CD4-positive, alpha-beta T cell treated with Interleukin-6 for 4 hours (primary cell): ENCODE measurements at places on chromosomes 2 and 18.

DNA sequence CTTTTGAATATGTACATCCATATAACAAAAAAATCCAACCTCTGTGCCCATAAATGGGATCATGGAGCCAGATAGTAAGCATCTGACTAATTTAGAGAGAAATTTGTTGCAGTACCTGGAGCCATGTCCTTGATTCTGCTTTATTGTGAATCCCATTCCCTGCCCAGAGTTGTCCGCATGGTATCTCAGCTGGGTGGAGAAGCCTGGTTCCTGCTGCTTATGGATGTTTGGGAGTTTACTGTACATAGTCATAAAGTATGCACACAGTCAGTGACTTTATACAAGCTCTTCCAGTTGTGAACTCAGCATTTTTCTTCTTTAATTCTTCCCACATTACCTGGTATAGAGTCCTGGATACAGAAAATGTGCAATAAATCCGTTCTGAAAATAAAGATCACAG is 346.0 kb downstream of the FIGN start:
- DNase-seq: no peak

GRCh38 chr2:219765231-219765911 is 137.9 kb downstream of the SLC4A3 start:
- DNase-seq: no peak

- no peak for DNase-seq
These were observed 22.1 kb downstream of the CENPA start for GRCh38 chr2:26807788-26808460.

DNA sequence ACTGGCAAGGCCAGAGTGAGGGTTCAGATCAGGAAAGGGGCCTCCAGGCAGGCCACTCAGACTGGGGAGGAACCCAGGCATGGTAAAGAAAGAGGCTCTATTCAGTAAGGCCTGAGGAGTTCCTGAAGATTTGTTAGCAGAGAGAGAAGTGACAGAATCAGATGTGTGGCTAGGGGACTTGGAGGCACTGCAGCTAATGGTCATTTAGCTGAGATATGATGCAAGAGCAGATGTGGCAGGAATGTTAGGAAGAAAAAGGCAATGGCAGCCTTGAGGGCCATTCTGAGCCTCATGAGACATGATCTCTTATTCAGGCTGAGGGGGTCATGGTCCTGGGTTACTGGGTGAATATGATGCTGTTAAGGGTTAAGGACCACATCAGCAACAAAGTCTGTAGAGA is 73.4 kb downstream of the CCDC93 start:
- no peak for DNase-seq

DNA sequence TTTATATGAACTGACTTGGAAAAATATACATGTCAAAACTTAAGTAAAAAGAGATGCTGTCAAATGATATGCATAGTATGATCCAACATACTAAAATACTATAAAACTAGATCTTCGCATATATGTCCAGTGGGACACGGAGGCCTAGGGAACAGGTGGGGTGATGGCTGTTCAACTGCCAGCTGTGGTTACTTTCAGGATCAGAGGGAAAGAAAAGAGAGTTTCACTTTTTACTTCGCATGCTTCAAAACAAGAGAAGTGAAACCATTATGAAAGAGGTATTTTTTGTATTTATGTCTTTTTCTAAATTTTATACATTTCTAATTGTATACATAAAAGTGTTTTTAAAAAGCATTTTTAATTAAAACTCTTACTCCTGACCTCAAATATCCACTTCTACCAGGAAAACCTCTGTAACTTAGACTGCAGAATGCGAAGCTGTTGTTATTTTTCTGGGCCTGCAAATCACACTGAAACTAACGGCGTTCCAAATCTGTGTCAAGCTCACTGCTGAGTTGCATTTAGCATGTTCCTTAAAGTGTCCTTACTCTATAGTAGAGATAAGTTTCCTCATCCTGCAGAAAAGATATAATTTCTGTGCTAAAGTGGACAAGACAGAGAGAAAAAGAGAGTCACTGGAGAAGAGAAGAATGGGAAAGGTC is 97.8 kb upstream of the SLC35G4 start:
- DNase-seq: no peak

DNA sequence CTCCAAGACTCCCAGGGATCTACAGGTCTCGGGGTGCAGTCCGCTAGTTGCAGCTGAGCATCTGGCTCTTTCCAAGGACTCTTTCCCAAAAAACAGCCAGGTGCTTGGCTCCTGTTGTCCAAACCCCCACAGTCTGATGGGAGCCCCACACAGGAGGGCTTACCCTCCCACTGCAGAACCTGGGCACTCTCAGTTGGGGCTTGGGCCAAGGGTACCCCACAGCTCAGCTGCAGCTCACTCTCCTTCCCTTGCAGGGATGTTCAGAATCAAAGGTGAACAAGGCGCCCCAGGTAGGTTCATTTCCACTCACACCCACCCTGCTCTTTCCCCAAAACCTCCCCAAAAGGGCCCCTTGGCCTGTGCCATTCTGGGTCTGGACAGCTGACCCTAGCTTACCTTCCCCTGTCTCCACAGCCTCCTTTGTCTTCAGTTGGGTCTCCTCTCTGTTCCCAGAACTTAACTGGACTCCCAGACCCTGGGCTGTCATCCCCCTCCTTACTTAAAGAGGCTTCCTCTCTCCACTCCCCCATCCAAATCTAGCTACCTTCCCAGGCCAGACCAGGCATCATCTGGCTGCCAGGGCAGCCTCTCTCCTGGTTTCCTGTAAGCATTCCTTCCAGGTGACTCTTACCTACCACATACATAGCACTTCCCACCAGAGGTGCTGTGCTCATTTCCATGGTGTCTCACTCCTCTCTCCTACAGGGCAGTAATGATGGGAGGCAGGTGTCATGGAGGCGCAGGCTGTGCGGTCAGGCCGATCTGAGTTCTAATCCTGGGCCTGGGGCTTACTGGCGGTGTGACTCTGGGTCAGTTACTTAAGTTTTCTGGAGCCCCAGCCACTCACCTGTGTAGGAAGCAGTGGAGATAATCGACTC is 29.5 kb downstream of the MARCO start:
- DNase-seq: no peak

- DNase-seq: no peak
These were observed 194.8 kb upstream of the ACVR2A start for GRCh38 chr2:147649998-147650397.

- no peak for DNase-seq
These were observed 144.8 kb upstream of the TACR1 start for GRCh38 chr2:75344146-75344545.

DNA sequence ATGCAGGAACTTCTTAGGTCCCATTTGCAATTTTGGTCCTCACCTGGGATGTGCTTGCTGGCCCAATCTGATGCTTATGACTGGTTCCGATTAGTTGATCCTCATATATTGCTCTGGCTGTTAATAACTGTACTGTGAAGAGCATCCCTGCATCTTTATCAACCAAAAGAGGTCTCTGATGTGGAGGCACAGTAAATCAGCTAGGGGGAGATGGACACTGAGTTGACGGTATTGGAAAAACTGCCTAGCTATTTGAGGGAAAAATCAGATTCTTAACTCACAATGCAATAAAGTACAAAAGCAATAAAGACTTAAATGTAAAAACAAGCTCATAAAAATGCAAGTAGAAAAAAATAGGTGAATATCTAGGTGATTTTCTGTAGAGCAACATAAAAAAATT is 188.0 kb upstream of the TCF4 start:
- no peak for DNase-seq

DNA sequence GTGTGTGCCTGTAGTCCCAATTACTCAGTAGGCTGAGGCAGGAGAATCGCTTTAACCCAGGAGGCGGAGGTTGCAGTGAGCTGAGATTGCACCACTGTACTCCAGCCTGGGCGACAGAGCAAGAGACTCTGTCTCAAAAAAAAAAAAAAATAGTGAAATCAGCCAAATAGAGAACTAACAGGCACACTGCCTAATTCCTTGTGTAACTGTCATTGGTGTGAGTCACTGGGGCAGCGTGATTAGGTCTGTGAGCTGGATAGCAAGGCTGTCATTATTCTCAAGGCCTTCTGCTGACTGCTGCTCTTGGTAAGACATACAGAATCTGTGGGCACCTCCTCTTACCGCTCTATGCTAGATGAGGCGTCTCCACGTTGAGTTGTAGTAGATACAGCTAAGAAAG is 270.3 kb downstream of the NEDD4L start:
- no peak for DNase-seq

GRCh38 chr2:104976603-104977120 is 61.2 kb upstream of the MRPS9 start:
- DNase-seq: peak; percentile 10

DNA sequence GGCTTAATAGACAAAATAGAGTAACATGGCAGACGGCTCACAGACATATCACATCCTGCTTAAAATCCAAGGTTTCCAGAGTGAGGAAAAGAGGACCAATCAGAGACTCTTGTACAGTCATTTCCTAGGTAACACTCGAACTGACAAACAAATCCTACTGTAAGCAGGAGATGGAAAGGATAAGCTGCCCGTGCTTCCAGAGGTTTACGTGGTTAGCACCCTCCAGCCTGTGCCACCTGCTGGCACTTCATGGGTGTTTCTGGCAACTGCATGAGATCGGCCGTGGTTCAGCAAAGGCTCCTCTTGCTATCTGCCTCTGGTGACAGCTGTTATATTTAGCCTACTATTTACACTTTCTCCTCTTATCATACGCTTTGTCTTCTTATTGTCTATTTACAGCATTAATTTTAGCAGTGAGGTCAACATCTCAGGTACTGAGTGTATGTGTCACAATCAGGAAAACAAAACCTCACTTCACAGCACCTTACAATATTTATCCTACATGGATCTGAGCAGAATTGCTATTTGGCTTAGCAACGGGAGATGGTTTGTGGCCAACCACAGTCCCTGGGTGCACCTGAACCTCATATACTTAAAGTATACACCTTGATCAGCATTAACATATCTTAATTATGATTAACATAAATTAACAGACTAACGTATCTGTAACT is 226.9 kb downstream of the TMEM163 start:
- DNase-seq: no peak

GRCh38 chr2:98608116-98608961 is at the start of the genes COA5 and UNC50:
Gene COA5 (minus strand): TSS chr2:98608512. CDS start chr2:98608405, 107 bp downstream.
Gene UNC50 (plus strand): TSS chr2:98608589. CDS start chr2:98609760, 1,171 bp downstream.
- peak; percentile 89 for DNase-seq

DNA sequence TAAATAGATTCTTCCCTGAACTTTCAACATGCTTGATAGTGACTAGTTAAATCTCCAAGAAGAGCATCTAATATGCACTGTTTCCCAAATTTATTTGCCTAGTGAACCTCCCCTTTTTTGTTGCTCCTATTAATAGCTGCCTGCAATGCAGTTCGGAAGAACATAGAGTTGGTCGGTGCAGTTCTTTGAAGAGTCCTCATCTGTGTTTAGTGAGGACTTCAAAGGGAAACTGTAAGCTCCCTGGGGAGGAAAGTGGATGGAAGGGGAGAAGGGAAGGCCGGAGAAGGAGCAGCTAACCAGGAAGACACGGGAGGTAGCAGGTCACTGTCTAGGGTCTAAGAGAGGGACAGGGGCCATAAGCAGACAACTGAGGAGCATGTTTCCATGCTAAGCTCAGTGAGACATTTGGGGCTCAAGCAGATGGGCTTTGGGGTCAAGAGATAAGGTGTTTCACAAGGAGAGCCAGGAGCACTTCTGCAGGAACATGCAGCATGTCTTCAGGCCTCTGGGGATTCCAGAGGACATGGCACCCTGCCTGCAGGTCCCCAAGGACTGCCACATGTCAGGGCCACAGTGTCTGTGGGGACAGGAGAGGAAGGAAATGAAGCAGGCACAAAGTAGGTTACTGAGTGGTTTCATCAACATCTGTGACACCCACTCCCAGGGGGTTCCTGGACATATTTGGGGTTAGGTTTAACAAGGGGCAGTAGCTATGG is 48.7 kb upstream of the ANXA4 start:
- peak; percentile 57 for DNase-seq

DNA sequence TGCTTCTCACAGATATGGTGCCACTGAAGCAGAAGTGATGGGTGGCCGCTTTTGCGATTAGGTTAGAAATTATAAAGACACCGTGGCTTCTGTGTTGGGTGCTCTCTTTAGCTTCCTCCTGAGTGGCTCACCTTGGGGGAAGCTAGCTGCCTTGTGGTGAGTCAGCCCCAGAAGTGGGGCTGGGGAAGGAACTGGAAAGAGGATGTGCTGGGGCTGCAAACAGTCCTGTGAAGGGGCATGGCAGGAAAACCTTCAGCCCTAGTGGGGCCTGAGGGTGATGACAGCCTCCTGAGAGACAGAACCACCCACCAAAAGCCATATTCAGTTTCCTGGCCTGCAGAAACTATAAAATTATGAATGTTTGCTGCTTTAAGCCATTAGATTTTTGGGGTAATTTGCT is 8.9 kb upstream of the ASB18 start:
- DNase-seq: no peak

DNA sequence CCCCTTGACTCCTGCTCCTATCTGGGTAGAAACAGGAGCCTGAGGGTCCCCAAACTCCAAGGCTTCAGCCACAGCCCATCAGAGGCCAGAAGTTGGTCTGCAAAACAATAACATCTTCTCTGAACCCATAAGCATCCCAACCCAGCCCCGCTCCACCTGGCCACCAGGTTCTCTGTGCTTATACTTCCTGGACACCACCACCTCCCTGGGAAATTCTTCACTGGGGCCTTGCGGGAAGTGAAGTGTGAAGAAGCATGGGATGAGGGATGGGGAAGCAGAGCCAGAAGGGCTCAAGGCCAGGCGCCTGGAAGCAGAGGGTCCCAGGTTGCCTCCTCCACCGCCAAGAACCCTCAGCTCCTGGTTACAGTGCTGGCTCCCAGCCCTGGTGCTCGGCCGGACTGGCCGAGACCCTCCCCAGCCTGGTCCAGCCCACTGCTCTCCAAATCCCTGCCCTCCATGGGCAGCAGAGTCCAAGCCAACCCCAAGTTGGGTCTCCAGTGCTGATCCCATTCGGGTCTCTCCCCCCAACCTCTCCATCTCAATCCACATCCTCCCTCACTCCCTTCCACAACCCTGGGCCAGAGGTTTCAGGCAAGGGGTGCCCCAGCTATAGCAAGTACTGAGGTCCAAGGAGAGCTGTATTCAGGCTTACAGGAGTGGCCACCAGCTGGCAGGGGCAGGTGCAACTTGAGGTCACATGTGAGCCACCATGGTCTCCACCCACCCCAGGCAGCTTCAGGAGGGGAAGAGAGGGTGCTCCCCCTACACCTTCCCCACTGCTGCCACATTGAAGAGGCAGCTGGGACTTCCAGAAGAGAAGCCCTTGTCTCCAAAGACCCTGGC is 60.7 kb downstream of the TNS1 start:
- no peak for DNase-seq

DNA sequence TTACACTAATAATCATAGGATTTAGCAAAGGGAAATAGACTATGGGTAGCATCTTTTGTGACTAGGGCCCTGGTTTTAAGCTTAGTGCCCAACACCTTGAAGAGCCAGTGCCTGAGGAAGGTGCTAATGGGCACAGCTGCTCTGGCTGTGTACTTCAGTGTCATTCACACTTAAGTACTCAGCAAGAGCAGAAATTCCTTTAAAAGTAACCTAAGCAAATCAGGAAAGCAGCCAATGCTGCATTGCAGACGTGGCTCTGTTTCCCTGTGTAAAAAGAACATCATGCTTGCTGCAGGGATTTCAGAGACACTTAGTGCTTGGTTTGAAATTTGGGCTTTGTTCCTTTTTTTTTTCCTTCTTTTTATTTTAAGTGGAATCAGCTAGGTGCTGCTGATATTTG is 505.4 kb downstream of the SUCLG1 start:
- DNase-seq: no peak

- no peak for DNase-seq
These were observed 1411.6 kb upstream of the CDH2 start for GRCh38 chr18:29588446-29589100.

GRCh38 chr2:183809404-183809803 is 685.2 kb downstream of the NUP35 start:
- no peak for DNase-seq

GRCh38 chr2:55460562-55460961 is 40.9 kb upstream of the CCDC88A start:
- DNase-seq: no peak

- DNase-seq: no peak
These were observed 304.0 kb downstream of the STK39 start for GRCh38 chr2:167943368-167943767.
